ENCODE measurements at places on chromosomes 2 and 18.

- DNase-seq = no peak
Measured at GRCh38 chr2:201366146-201366545, 9.0 kb upstream of the FLACC1 start.

GRCh38 chr2:19971691-19972090 lies 18.2 kb downstream of the WDR35 start:
- DNase-seq = no peak

DNA sequence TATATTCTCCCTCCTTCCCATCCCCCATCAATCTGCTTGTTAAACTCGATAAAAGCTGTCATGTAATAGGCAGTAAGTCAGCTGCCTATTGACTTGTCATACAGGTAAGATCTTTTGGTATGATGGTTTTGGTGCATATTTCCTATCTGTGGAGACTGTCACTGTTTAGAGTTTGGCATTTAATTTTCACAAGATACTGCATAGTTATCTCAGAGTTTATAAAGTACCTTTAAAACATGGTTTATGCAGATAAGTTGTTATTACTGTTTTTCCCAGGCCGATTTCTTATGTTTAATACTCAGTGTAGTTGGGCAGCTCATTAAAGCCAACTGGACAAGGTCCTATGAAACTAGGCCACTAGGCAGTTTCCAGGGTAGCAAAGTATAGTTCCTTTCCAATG lies 222.1 kb downstream of the GALNT13 start:
- DNase-seq = no peak

- DNase-seq = no peak
Measured at GRCh38 chr18:58334061-58334460, 290.0 kb downstream of the NEDD4L start.

- DNase-seq = no peak
Measured at GRCh38 chr18:67813380-67814028, 297.0 kb upstream of the DSEL start.

- no peak for DNase-seq
Measured at GRCh38 chr2:109213646-109214433, 84.8 kb downstream of the SH3RF3 start.

DNA sequence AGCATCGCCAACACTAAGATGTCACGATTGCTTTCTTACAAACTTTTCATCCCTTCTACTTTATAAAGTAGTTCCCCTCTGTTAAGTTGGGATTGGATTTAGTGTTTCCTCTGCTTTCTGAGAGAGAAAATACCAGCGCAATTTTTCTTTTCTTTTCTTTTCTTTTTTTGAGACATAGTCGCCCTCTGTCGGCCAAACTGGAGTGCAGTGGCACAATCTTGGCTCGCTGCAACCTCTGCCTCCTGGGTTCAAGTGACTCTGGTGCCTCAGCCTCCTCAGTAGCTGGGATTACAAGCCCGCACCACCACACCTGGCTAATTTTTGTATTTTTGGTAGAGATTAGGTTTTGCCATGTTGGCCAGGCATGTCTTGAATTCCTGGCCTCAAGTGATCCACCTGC lies 9.0 kb downstream of the RELCH start:
- peak; percentile 23 for DNase-seq

GRCh38 chr2:156383798-156384197 lies 51.3 kb upstream of the NR4A2 start:
- DNase-seq = no peak

DNA sequence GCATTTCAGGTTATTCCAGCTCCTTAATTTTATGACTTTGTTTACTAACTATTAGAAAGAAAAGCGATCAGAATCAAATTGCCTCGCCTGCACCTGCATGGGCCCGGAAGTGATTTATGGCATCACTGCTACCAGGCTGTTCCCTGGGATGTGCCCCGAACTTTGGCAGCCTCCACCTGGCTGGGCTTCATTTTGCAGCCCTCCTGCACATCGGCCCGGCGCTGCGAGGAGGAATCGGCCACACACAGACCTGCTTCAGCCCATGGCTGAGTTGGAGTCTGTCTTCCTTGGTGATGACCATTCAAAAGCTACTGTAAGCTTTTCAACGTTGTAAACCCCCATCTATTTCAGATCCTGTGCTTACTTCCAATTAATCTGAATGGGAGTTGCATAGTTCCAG lies 638.0 kb downstream of the RNF144A start:
- DNase-seq = no peak

- DNase-seq = no peak
Measured at GRCh38 chr2:216108310-216108966, 710 bp upstream of the XRCC5 start.

- DNase-seq = no peak
Measured at GRCh38 chr18:8860845-8861642, 155.7 kb downstream of the MTCL1 start.

GRCh38 chr2:31131871-31132270 lies 6.4 kb downstream of the GALNT14 start:
- no peak for DNase-seq

DNA sequence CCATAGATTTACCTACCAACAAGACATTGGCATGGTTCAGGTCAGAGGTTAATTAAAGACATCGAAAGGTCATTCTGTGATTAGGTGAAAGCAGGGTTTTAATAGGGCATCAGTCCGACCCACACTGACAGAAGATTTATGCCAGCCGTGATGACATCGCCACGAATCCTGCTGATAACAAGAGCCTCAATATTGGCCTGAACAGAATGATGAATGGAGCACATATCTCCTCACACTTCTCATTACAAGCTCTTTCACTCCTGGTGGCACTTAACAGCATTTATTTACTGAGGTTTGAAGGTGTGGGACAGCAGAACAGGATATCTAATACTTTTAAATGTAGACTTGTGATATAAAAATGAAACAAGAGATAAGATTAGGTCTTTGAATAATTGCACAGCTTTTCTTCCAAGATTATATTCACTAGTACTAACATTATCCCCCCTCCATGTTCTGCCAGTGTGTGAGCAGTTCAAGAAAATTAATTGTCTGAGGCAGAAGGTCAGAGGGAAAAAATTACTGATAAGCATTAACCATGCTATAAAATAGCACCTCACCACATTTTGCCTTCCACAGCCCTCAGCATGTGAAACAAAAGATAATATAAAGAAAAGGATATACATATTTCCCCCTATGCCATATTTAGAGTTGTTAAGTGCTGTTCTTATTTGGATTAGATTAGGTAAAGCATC lies 23.1 kb upstream of the INSIG2 start:
- DNase-seq = no peak

DNA sequence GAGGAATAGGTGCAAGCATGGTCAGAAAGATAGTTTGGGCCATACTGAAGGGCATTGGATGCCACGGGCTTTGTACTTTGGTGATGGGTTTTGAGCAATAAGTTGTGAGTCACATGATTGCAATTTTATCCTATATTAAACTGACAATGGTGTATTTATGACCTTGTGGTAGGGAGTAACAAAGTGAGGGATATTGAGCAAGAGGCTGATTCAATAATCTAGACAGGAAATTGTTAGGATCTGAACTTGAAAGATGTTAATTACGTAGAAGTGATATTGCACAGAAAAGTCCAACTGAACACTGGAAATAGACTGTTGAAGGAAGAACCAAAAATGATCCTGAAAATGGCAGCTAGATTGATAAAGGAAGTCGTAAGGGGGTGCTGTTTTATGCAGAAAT lies 46.6 kb upstream of the TCF4 start:
- no peak for DNase-seq

DNA sequence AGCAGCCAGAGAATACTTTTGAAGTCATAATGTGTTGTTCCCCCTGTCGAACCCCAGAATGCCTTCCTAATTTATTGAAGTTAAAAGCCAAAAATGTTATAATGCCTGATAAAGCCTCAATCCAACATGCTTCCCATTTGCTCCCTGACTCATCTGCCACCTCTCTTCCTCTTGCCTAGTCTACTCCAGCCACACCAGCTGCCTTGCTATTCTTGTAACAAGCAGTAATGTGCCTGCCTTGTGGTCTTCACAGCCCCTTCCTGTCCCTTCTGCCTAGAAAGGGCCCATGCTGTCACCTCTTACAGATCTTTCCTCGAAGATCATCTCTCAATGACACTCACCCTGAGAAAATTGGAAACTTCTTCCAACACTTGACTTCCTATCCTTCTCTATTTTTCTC lies 231.6 kb upstream of the CDH2 start:
- no peak for DNase-seq

DNA sequence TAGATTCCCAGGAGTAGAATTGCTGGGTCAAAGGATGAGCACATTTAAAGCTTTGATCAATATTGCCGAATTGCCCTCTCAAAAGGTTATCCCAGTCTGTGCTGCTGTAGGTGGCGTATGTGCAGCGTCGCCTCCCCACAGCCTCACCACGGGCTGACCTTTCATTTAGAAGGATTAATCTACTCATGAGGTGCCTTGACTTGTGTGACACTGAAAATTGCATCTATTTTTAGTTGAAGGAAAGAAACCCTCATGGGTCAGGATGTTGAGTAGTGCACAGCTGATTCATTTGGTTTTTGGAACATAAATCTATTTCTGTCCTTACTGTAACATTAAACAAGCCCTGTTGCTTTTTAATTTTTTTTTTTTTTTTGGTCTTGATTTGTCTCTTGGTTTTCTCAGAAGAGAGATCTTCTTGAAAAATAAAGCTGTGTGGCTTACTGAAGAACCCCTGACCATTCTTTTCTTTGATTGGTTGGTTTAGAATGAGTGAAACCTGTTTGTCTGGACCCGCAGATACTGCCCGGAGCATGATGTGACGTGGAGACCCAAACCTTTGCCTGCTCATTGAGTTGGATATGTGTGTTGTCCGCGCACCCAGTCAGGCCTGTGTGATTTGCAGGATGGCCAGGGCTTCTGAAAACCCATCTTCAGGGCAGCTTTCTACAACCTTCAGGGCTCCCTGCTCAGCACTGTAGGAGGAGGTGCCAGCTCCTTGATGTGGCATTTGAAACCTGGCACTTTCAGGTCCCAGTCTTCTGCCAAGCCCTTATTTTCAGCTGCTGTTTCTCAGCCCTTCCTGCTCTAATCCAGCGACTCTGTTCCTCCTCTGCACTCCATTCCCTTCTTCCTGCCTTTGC lies 61.0 kb downstream of the LPIN1 start:
- DNase-seq = no peak

DNA sequence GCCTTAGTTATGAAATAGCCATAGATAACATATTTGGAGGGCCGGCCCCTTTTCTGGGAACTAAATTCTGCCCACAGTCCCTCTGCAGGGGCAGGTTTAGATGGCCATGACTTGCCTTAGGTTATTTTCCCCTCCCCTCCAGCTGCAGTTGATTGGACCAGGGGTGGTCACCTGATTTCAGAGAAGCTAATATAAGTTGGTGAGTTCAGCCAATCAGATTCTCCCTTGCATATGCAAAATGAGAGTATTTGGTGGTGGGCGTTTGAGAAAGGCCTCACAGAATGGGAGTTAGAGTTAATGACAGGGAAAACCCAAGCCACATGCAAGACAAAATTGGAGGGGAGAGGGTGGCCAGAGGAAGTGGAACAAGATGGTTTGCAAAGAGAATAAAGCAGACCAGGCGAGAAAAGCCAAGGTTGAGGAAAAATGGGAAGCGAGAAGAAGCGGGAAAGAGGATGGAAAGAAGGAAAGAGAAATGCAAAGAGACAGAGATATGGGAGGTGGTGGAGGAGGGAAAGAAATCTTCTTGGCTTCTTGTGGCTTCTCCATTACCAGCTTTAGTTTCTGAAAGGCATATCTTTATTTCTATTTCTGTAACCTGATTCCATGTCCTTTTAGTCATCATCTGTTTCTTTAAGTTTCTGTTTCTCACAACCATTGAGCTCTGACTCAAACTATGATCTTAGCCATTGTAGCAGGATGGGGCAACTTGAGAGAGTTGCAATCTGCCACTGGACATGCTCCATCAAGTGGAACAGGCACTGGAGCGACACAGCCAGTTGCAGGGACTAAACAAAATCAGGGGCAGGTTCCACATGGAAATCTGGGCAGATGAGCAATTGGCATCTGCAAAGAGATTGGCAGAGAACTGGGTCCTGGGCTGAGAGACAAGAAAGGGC lies 108.1 kb upstream of the SIX3 start:
- DNase-seq = no peak

GRCh38 chr2:147110317-147110716 lies 734.5 kb upstream of the ACVR2A start:
- DNase-seq = no peak

GRCh38 chr2:26578113-26578458 lies 63.1 kb downstream of the CIB4 start:
- DNase-seq = no peak

DNA sequence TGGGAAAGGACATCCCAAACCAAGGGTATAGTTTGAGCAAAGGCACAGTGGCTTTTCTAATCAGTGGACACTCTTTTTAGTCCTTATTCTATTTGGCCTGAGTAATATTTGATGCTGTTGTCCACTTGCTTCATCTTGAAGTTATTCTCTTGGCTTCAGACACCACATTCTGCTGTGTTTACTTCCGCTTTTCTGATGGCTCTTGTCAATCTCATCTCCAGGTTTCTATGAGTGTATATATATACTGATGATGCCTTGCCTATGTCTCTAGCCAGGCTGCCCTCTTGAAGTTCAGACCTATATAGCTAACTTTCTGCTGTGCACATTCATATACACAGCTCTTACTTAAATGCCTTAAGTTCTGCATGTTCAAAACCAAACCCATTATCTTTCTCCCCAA lies 83.1 kb downstream of the EFEMP1 start:
- no peak for DNase-seq

GRCh38 chr18:41647914-41648313 lies 307.1 kb upstream of the PIK3C3 start:
- no peak for DNase-seq

GRCh38 chr2:110101280-110101844 lies 14.3 kb downstream of the MALL start:
- DNase-seq = no peak

DNA sequence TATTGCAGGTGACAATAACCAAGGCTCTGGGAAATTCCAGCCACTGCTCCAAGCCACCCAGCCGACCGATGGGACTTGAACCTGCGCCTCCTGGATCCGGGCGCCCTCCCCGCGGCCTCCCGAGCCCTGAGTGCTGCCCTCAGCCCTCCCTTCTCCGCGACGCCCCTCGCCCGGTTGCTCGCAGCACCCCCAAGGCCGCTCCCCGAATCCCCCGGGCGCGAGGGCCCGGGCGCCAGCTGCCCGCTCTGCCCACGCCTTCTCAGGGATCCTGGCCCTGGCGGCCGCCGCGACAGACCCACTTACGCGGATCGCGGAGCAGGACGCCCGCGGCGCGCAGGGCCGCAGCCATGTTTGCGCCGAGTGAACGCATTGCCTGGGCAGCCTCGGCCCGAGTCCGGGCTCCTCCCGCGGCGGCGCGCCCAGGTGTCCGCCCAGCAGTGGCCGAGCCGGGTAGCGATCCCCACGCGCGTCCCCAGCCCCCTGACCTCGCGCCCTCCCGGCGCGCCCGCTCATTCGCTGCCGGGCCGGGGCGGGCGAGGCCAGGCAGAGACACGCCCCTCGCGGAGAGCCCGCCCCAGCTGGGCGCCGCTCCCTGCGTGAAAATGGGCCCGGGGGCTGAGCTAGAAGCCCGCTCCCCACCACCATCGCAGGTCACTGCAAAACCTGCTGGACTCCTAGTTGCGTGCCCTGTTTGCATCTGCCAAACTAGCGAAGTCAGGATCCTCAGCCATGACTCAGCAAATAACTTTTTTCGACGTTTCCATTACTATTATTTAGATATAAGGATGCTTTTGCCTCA lies at the start of gene FECH:
Gene FECH (minus strand): TSS at position 452 of the 799 bp plus-strand sequence. CDS start 82 bp downstream, at position 370.
- DNase-seq = peak; percentile 87

GRCh38 chr18:2968606-2969005 lies 44.3 kb downstream of the LPIN2 start:
- DNase-seq = no peak

- no peak for DNase-seq
Measured at GRCh38 chr2:104919127-104919526, 65.2 kb downstream of the POU3F3 start.
